Dermis blood vessel endothelial cell (primary cell): ENCODE measurements at places on chromosomes 12 and 14. TPM values are rescaled to one million over a fixed set of nuclear protein-coding genes. Genes with fewer than 3 reads are reported as not detected.

DNA sequence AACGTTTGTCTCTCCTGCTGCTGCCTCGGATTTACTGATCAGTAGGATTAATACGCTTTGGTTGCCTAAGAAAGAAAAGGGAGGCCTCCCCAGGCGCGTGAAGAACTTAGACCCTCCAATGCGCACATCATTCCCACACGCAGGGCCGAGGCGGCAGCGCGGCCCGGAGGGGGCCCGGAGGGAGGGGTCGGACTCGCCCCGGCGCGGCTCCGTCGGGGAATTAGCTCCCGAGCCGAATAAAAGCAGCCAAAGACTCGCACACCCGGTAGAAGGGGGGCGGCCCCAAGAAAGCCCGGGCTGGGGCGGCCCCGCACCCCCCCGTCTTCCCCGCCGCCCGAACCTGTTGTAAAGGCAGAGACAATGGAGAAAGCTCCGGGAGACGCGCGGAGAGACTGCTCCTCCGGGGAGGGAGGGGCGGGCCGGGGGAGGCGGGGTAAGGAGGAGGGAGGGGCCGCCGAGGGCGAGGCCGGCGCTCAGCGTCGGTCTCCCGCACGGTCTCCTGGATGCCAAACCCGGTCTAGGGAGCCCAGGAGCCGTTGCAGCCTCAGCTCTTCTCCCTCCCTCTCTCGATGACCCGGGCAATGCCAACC is at the start of gene NELL2:
TSS of gene NELL2 (minus strand) at position 362 of the 590 bp plus-strand sequence. CDS start 446 bp downstream, outside the sequence.
- DNase-seq: peak; percentile 13

DNA sequence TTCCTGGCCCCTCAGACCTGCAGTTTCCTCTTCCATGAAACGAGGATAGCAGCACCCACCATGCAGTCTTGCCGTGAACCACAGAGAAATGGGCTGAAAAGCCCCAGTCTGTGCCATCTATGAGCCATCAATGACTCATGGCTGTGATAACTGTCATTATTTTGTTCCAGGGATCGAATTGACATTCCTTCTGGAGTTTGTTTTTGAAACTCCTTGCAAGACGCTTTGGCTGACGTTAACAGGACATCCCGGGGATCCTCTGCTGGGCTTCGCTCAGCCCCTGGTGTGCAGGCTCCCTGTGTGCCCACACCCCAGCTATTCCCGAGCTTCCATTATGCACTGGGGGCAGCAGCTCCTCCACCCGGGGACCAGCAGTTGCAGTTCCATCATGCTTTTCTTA is 33.8 kb downstream of the MMAB start:
- DNase-seq: peak; percentile 45

DNA sequence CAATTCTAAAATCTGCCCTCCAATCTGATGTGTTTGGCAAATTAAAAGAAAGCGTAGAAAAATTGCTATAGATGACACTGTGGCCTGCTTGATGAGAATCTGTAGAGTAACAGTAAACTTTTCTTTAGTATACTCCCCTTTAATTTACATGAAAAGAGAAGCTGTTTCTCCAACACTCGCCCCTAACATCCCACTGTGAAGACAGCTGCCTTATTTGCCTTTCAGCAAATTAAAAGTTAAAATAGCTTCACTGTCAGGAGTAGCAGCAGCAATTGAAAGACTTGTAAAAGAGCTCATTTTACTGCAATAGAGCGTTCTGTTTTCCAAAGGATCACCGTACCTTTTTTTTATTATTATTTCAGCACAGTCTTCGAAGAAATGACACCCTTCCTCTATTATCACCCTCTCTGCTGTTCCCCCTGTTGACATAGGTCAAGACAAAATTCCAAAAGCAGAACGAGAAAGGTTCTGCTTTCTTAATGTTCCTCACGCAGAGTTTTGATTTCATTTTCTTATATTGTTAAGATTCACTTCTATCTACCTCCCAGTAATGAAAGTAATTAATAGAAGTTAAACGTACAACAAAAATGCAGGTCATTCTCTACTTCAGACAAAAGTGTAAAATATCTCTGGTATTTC is 153.5 kb upstream of the USP15 start:
- no peak for DNase-seq

- DNase-seq: peak; percentile 10
Measured at GRCh38 chr12:77995436-77996167, 164.9 kb downstream of the NAV3 start.

DNA sequence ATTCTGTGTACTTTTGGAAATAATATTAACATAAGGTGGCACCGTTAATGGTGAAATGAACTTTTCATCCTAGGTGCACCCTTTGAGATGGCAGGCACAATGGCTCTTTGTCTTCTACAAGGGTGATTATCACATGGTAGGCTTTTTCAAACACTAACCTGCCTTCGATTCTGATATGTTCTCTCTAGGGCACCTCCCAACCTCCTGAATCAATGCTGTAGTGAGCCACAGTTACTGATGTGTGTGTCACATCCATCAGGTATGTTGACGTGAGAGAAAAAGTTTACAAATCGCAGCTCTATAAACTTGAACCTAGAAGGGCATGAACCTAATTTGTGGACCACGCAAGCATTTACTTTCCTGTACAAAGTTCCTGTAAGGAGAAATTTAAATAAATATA is 25.4 kb downstream of the PDE3A start:
- DNase-seq: no peak

GRCh38 chr12:76898442-76898841 is 19.6 kb upstream of the CSRP2 start:
- no peak for DNase-seq

DNA sequence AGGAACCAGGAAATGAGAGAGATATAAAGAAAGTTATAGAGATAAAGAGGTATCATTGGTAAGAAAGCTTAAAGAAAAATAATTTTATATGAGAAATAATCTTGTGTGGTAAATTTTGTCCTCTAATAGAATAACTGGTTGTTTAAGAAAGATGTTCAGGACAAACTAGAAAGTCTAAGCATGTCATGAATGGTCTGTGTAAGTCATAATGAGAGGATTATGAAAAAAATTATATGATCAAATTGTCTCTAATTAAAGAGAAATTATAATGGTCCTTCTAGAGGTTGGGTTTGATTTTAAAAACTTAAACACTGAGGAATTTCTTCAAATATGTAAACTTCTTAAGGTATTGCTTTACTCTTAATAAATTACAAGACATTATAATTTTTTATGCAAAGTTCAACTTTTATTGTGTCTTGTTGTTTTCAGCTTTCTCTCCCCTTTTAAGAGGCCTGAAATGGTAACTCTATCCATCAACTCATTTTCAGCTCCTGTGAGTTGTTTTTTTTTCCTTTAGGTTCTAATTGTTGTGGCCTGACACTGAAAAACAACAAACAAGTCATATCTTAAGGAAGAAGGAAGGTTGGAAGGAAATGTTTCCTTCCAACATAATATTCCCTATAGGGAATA is 88.2 kb upstream of the CNOT2 start:
- peak; percentile 3 for DNase-seq

DNA sequence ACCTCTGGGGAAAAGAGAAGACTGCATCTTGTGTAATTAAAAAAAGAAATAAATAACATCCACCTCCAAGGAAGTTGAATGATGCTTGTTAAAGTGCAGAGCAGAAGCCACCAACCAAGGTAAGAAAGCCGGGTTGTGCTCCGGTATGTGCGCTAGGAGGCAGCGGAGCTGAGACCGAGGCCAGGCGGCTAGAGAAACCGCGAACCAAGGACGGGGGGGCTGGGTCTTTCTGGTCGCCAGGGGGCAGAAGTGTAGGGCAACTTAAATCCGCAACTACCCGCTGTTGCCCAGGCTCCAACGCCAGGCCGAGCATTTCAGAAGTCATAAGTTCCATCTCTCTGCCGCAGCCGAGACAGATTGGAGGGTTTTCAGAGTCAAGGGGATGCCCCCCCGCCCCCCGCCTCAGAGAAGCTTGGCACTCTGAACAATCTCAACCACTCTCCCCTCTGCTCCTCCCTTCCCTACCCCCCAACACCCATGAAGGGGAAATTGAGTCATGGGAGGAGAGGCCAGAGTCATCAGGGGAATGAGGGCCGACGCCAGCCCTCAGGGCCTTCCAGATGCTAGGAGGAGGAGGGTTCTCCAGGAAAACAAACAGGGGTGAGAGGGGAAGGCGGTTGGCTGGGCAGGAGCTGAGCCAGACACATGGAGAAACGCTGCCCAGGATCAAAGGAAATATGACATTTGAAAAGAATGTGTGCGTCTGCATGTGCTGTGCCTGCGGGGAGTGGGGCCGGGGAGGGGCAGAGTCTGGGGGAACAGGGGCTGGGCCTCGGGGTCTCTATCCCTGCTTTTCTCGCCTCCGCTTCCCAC is 2.2 kb upstream of the NFATC4 start:
- DNase-seq: peak; percentile 98

GRCh38 chr14:48738186-48738925 is 847.8 kb downstream of the RPS29 start:
- no peak for DNase-seq

GRCh38 chr14:26597071-26597588 is 703 bp downstream of the NOVA1 start:
- no peak for DNase-seq

Gene MGAT4C
- not detected in 2 replicates for total RNA-seq

DNA sequence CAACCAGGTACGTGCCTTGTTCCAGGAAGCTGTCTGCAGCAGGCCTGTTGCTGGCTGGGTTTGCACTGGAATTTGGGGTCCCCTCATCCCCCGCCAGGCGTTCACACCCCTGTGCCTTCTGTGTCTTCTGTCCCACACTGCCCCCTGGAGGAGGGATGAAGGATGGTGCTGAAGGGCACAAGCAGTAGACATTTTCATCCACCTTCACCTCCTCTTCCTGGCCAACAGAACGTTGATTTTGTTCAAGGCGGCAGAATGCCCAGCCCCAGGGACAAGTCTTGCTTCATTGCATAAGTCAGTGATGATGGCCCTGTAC is 122.1 kb downstream of the CALM1 start:
- peak; percentile 66 for DNase-seq

DNA sequence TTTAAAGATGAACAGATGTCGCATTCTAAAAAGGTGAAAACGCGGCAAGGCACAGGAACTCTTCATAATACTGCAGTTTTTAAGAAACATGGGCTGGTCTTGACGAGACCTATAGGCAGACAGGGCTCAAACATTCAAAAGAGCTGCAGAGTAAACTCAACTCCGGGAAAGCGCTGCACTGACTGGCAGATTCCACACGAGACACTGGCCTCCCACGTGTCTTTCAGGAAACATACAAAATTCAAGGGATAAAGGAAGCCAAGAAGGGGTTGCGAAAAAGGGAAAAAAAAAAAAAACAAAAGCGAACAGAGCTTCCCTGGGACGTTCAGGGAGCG is 614 bp upstream of the ARF6 start:
- peak; percentile 84 for DNase-seq

GRCh38 chr14:77738559-77739250 is 22.3 kb downstream of the SNW1 start:
- DNase-seq: peak; percentile 93

Gene KLHDC1
- 1.6 and 6.6 TPM in 2 replicates for total RNA-seq

DNA sequence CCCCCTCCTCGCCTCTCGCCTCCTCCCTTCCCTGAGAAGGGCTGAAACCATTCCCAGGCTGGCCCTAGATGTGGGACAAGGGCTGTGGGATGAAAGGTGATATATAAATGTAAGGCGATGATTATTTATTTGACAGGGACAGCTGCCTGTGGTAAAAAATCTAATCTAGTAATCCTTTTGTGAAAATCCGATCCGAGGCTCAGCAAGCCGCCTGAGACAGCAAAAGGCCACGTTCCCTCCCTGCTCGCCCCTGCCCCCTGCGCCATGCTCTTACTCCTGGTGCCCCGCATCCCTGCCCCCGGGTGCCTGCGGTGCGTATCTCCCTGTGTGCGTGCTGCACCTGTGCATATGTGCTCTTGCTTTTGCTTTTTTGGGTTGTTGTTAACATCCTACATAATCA is 65.2 kb downstream of the TSPAN9 start:
- DNase-seq: no peak

- no peak for DNase-seq
Measured at GRCh38 chr12:46764005-46764404, 61.8 kb downstream of the SLC38A4 start.

DNA sequence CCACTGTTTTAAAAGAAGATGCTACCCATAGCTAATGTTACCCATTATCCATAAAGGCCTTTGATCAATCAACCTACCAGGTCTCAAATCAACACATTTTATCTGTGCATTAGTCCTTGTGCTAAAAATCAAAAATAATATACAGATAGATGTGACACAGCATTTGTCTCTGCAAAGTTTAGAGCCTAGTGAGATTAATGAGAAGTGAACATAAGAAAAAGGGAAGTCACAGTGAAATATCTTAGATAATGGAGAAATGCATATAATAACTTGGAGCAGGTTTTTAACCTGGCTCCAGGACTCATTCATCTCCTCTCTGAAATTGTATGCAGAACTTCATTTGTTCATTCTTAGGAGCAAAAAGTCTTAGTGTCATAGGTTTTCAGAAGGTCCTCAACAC is 7.2 kb downstream of the PDE3A start:
- DNase-seq: no peak

DNA sequence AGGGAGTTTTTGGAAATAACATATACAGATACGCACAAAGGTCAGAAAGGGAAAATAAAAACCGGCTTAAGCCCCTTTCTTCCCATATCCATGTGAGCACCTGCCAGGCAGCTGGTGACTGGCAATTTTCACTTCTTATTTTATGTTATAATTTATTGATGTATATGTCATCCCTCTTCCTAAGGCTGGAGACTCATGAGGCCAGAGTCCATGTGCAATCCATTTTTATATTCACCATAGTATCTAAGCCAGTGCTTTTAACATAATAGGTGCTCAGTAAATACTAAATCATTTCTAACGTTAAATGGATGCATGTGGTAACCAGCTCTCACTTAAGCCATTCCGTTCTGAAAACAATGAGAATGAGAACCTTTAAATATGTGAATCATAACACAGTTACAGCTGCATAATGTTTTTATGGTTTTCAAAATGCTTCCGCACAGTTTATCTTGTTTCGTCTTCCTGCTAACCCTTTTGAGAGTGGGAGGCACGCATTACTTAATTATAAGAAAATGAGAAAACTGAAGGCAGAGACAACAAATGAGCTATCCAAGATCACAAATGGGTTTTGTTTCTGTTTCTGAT is 178.3 kb downstream of the CACNA1C start:
- DNase-seq: no peak

GRCh38 chr12:12745576-12746211 is 28.5 kb downstream of the CDKN1B start:
- no peak for DNase-seq

DNA sequence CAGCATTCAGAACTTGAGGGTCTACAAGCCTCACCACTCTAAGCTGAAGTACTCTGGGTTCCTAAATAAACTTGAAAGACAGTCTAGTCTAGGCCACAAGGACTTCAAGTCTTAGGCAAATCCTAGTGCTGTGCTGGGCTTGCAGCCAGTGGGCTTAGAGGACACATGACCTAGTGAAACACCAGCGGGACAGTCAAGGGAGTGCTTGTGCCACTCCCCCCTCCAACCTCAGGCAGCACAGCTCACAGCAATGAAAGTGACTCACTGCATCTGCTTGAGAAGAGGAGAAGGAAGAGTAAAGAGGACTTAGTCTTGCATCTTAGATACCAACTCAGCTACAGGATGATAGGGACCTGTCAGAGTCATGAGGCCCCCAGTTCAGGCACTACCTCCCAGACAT is 438.1 kb downstream of the IPO8 start:
- DNase-seq: no peak

- no peak for DNase-seq
Measured at GRCh38 chr14:55073856-55074255, 22.4 kb downstream of the MAPK1IP1L start.
